ENCODE measurements at places on chromosomes 1 and 21.

DNA sequence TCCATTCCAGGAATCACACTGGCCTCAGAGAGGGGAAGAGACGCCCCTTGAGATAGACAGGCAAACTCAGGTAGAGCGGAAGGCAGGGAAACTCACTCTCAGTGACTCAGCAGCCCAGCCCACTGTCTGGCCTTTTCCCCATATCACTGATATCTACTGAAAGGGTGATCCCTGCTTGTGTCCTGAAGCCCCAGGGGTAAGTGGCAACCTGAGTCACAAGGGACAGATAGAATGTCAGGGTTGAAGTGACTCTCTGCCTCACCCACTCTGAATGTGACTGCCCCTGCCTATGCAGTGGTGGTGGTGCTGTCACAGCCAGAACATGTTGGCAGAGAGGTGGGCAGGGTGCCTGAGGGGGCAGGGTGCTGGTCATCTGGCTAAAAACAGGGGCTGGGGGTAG, 157.5 kb upstream of the FGGY start:
- no peak for DNase-seq

DNA sequence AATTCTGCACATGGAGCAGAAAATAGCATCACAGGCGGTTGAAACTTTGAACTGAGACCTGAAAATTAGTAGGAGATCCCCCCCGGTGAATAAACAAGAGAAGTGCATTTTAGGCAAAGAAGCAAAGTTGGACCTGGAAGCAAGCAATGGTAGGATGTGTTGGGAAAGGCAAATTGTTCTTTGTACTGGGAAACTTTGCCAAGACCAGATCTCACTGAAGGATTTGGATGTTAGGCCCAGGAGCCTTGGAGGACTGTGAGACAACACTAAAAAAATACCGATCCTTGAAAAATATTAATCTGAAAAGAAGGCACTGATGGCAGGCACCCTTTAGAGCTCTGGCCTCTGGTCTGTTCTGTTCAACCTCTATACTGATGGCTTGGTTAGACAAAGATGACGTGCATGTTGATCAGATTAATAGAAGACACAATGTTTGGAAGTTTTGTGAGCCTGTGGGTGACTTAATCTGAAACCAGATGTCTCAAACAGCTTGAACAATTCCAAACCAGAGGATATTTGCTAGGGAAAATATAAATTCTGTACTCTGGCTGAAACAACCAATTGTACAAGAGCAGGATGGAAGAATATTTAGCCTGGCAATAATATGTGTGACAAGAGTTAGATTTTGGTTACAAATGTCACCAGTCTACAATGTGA, 108.4 kb downstream of the ROR1 start:
- DNase-seq, result no peak

- no peak for DNase-seq
Observed at GRCh38 chr21:29739176-29739575, 200.6 kb downstream of the GRIK1 start.

GRCh38 chr21:25103500-25104207, 503.6 kb downstream of the MRPL39 start:
- DNase-seq, result no peak

DNA sequence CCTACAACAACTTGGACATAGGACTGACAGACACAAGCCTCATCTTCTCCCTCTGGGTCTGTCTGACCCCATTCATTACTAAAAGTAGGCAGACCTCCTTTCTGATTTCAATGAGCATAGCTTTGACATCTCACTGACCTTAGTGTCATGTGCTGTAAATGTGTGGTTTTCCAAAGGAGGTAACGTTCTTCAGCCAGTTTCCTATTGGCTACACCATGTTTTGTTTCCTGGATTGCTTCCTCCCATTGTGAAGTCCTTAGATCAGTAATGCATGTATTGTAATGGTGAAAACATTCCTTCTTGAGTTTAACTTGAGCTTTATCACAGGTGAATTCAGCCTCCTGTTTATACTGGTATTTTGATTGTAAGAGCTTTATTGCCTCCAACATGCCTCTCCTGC, 20.6 kb downstream of the STXBP3 start:
- DNase-seq, result no peak

- DNase-seq, result peak; percentile 54
Observed at GRCh38 chr1:243946946-243947345, 96.9 kb upstream of the AKT3 start.

GRCh38 chr1:75539230-75540116, 71.4 kb downstream of the SLC44A5 start:
- no peak for DNase-seq

DNA sequence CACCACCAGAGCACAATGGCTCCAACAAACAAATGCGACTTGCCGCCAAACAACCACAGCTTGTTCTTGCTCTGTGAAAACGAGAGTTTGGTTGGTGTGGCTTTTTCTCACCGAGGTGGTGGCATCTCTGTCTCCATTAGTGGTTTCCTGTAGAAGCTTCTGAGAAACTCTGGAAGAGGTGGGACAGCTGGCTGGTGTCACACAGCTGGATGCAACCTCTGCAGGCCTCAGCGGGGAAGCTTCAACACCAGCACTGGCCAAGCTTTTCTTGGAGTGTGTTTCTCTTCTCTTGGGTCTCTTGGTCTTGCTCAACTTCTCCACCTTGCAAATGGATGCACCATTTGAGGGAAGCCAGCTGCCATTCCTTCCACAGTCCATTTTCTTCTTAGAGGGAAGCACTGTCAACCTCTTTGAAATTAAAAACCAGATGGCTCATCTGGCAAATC, 124.8 kb downstream of the KCNN3 start:
- DNase-seq, result peak; percentile 64

DNA sequence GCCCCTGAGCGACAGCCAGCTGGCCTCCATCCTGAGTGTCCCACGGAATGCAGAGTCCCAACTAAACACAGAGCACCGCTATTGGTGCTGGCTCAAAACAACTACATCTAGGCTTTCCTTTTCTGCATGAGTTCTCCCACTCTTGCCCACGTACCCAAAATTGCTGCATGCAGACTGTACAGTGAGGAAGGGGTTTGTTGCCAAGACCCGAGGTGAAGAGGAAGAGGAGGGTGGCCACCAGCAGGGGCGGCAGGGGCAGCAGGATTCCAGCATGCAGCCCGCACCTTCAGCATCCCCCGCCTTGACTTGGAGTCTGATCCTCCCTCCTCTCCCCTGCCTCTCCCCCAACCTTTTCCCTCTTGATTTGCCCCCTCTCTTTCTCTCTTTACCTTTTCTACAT, 8.0 kb downstream of the S100A9 start:
- no peak for DNase-seq

DNA sequence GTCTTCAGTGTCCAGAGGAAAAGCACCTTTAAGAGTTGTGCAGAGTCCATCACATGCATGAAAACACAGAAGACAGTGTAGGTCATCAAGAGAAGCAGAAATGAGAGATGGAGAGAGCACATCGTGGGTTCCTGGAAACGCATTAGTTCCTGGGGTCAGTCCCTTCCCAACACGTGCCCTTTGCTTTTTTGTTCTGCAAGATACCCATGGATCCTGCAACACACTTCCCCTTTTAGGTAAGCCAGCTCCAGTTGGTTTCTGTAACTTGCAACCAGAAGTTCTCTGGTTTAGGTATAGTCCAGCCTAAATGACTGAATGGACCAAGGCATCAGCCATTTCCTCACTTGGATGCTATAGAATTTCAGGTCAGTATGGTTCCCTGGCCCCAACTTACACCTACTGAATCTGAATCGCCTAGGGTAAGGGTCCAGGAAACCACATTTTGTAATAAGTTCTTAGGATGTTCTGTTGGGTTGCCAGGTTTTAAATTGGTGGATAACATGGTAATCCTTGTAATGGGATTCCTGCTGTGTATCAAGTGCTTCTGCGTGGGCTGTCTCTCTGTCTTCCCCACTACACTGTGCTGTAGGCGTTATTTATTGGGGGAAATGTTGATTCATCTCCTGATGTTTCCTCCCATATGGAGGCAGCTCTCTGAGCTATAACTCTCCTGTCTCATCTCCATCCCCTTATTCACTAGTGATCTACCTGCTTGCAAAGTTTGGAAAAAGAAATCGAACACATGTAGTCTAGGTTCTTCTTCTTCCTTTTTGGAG, 230.6 kb downstream of the TNR start:
- DNase-seq, result no peak

GRCh38 chr1:216822480-216822879, 99.3 kb upstream of the ESRRG start:
- no peak for DNase-seq

DNA sequence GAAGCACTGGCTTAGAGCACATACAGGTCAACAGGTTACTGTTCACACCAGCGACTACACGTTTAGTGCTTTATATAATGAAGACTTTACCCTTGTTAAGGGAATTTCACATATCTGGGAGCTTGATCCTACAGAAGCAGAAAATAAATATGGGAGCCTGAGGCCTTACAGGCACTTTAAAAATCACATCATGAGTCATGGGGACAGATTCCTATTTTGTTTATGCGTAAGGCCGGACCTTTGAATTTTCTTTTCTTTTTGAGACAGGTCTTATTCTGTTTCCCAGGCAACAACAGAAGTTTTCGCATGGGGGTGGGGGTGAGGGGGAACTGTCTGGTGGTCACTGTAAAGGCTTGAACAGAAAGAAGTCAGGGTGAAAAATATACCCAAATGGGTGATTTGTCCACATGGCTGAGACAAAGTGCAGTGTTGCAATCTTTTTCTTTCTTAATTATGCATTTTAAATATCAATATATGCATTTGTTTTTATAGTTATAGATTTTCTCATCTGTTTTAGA, 276.7 kb downstream of the KCNH1 start:
- DNase-seq, result no peak

DNA sequence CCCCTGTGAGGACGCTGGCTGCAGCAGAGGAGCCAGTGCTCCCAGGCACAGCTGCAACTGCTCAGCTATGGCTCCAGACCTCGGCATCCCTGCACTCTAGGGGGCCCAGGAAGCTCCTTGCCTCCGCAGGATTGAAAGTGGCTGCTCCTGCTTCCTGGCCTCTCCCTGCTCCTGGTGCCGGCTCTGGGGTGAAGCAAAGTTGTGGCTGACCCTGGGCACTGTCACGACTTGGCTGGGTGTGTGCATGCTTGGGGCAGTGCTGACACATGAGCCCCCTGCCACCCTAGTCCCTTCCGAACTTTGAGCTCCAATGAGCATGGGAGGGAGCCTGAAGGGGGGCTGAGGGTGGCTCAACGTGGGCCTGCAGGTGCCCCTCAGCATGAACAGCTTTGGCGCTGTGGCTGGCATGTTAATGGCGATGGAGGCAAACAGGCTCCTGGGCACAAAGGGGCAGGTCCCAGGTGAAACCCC, 1512.2 kb downstream of the KCNT2 start:
- no peak for DNase-seq

- no peak for DNase-seq
Observed at GRCh38 chr1:212814537-212815334, 23.0 kb downstream of the TATDN3 start.

GRCh38 chr1:178908358-178908757, 37.5 kb upstream of the ANGPTL1 start:
- no peak for DNase-seq

DNA sequence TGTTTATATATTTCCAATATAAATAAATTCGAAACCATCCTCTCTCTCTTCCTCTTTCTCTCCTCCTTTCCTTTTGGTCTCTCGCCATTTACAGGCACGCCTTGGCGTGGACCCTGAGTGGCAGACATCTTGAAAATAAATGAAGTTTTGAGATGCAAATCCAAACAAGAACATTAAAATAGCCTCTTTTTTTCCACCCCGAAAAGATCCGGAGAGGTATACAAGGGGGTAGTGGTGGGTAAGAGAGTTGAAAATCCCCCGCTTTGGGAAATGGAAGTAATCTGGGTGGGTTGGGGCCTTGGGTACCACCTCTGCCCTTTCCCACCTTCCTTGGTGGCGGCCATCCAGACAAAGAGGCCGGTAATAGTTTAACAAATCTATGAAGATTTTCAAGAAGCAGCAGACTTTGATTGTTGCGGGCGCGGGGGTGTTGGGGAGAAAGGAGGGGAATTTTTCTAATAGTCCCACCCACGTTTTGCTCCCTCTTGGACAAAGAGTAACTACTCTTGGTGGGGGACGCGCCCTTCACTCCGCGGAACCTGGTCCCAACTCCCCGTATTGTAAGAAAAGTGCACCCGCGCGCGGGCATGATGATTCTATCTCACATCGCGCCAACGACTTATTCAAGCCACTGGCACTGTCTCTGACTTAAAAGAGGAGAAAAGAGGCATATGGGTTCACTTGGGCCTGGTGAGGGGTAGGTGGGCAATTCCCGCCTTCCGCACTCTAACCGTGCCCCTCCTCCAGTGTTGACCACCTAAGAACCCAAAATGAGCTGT, 4.0 kb upstream of the FOXD3 start:
- no peak for DNase-seq

- DNase-seq, result no peak
Observed at GRCh38 chr1:214400131-214400530, 119.2 kb downstream of the SMYD2 start.

All from activated CD4-positive, alpha-beta T cell treated with anti-CD3 and anti-CD28 coated beads for 48 hours (primary cell).